ENCODE measurements at places on chromosomes 11 and 22.

DNA sequence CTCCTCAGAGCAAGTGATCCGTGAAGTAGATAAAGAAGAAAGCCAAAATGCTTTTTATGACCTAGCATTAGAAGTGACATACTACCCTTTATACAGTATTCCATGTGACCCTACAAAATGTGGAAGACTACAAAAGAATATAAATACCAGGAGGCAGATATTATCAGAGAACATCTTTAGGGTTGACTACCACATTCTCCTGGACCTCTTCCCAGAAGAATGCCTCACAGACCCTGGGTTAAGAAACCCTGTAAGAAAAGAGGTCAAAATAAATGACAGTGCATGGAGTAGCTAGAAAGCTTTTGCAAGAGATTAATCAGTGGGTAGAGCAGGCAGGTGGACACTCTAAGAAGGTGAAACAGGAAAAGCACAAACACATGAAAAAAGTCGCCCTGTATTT, 69.2 kb downstream of the FANCF start:
- no peak for DNase-seq

DNA sequence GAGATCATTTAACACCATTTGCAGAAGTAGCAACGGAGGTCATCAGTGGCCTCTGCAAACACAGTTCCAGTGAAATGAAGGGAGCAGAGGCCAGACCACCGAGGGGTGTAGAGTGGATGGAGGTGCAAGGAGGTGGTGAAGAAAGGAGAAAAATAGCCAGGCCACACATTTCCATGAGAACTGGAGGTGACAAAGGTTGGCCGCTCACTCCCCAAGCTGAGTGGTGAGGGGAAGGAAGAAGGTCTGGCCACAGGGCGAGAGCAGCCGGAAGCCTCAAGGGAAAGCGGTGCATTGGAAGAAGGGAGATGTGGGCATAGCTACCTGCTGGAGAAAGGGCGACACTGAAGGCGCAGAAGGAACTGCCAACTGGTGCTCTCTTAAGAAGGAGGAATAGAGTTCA, 20.1 kb upstream of the TMPRSS4 start:
- no peak for DNase-seq

DNA sequence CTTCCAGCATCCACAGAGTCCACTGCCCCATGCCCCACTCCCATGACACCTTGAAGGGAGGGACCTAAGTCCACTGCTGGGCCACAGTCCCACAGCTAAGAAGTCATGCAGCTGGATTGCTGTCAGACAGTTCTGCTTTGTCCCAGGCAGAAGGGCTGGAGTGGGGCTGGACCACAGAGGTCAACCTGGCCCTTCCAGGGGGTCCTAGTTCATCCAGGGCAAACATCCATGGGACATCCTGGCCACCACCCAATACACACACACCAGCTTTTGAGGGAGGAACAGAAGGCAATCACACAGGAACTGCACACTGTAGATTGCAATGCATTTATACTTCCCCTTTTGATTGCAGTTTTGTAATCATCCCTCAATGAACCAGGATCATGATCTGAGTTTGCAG, 11.3 kb upstream of the APOL4 start:
- no peak for DNase-seq

DNA sequence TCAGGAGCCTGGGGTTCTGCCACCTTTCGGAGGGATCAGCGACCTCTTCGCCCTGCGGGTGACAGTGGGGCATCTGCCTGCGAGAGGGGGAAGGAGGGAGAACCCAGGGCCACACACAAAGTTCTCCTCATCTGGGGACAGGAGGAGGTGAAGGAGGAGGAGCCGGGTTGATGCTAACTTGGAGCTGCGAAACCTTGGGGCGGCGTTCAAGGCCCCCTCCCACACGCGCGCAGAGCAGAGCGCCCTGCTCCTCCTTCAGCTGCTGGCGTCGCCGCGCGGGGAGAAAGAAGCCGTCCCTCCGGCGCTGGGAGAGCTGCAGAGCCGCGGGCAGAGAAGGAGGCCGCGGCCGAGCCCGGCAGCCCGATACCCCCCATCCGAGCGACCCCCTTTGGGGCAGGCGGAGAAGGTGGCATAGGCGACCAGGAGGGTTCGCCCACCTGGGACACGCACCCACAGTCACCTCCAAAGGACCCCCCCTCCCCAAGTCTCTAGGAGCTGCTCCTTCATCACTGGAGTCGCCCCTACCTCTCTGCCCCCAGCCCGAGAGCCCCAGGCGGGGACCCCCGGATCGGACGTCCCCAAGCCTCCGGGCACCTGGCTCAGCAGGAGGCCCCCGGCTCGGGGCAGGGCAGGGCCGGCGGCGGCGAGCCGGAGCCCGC, at the start of gene RASD2:
RASD2 (plus strand) TSS at position 237 of the 659 bp plus-strand sequence. CDS start 5,979 bp downstream, outside the sequence.
- DNase-seq, result no peak

GRCh38 chr22:35601013-35601580, 16.0 kb downstream of the MB start:
- no peak for DNase-seq

- no peak for DNase-seq
Measured at GRCh38 chr11:45794169-45794568, 10.8 kb upstream of the SLC35C1 start.

DNA sequence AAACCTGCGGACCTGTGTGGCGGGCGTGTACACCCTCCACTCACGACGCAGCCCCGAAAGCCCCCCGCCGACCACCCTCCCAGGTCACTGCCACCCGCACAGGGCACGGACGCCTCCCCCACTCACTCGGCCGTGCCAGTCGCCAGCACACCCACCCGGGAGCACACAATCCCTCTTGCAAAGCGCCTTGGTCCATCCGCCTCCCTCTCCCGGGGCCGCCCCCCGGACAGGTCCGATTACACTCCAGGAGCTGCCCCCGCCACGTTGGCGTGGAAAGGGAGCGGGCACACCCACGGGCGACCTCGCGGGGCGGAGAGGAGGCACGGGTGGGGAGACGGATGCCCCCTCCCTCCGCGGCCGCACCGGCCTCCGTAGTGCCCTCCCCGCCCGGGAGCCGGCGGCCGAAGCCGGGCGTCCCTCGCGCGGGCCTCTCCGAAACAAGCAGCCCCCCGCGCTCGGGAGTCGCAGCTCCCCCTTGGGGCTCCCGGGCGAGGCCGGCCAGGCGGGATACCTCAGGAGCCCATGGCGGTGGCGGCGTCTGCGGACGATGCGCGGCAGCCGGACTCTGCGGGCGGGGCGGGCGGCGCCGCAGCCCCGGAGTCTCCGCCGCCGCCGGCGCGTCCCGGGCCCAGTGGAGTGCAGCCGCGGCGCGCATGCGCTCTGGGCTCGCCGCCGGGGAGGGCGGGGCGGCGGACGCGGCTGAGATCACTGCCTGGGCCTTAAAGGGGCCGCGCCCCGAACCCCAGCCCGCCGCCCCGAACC, at the start of gene TMEM184B:
TMEM184B (minus strand) TSS at position 638 of the 762 bp plus-strand sequence. CDS start 25,049 bp downstream, outside the sequence.
- DNase-seq, result peak; percentile 93

GRCh38 chr11:94018721-94019120, 2.4 kb upstream of the HEPHL1 start:
- DNase-seq, result no peak

DNA sequence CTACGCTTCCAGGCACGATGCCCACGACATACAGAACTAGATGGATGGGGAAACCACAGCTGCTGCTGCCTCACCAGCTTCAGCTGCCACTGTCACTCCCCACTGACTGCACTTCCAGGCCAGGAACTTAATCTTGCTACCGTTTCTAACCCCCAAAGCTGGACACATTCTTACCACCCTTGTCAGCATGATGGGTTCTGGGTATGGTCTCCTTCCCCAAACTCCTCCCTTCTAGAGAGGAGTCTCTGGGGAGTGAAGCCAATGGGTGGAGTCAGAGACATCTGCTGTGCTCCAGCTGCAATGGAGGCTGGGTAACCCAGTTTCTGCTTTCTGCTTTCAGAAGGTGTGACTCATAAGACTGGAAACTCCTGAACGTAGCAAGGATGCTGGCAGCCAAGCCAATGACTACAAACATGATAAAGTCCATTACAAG, 87.0 kb upstream of the THY1 start:
- DNase-seq, result peak; percentile 80

GRCh38 chr11:10315083-10315482, 10.2 kb downstream of the ADM start:
- no peak for DNase-seq

GRCh38 chr11:15875943-15876342, 480.4 kb downstream of the SOX6 start:
- no peak for DNase-seq

DNA sequence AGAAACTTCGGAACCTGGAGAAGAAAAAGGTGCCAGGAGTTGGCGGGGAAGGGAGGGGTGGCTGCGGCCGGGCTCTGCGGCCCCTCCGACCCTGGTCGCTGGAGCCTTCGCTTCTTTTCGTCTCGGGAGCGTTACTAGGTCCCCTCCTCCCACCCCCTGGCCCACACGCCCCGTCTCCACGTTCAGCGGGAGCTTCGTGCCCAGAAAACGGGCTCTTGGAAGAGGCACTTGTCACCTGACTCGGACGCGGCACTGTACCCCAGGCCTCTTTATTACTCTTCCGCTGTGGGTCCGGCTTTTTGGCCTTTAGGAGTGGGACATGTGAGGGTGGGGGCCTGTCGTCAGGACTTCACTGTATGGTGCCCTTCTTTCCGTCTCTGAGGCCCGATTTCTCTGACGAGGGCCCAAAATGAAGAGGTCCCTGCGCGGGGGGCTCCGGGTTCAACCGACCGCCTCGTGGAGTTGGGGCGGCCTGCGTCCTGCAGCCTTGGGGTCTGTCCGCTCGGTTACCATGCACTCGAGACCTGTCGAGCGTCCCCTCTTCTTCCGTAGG, 1.2 kb downstream of the CAPRIN1 start:
- peak; percentile 14 for DNase-seq

GRCh38 chr11:2963761-2964160, 28.4 kb downstream of the NAP1L4 start:
- DNase-seq, result no peak

DNA sequence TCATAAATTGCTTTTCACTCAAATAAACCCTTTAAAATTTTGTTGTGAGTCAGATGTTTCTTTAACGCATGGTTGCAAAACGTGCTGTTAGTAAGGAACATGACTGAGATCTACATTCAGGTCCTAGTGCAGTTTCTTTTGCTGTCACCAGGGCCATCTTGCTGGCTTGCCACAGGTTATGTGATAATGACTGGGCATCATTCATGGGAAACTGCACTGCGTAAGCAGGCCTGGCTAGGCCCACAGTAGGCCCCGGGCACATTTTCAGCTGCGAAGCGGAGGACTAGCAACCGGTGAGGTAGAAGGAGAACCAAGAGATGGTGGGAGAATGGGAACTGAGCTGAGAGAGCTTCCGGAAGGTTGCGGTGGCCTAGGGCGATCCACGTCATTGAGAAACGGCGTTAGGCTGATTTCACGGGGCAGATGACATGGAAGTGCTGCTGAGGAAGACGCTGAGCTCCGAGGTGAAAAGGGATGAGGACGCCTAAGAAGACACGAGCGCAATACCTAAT, 3.2 kb upstream of the KLHDC7B start:
- DNase-seq, result no peak

DNA sequence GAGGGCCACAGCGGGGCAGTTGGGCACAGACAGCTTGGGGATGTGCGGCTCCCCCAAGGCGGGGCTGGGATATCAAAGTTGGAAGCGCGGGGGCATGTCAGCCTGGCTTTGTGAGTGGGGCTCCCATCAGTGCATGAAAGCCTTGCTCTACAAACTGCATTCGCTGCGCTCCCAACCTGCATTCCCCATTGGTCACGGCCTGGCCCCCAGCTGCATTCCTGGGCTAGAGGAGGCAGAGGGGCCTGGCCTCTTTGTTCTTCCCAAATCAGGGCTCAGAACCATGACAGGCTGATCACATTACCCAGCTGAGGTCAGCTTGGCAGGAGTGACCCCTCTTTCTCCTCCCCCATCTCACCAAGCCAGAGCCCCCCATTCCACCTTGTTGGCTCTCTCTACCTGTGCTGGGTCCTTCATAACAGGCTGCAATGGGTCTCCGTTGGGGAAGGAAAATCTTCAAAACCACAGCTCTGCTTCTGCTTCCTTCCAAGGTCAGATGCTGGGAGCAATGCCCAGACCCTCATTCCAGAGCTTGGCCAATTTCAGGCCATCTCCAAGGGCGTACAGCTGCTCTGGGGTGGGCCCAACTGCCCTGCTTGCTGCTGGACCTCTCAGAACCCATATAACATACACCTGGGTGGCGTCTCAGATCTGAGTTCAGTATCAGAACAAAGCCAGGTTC, 38.7 kb upstream of the CDON start:
- no peak for DNase-seq

DNA sequence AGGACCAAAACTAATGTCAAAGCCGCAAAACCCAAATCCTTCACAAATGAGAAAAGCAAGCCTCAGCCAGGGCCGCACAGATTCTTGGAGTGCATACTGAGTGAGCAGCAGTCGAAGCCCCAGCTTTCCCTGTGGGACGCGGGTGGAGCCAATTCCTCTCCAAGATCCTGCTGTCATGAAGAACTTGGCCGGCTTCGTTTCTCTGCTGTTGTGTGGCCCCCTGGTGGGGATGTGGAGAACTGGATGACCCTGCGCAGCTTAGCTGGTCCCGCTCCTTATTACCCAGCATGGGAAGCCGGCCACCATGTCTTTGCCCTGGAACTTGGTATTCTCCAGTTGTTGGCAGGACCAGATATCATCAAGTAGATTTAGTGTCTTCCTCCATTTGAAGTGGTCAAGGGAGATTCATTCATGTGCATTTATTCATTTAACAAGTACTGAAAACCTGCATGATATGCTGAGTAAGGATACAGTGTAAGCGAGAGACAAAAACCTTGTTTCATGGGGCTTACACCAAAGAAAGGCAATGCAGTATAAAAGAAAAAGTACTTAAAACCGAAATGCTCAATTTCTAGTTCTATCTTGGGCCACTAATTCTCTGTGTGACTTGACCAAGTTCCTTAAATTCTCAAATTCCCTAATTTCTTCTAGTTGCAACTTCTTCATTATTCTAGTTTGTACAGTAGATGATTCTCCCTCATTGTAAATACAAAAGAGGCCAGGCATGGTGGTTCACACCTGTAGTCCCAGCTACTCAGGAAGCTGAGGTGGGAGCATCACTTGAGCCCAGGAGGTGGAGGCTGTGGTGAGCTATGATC, 56.7 kb upstream of the CRTAM start:
- DNase-seq, result peak; percentile 91

Measured in hepatic stellate cell (primary cell).